Natural killer cell treated with Interleukin-12 subunit alpha and Interleukin-12 subunit beta and Interleukin-15 and Interleukin-18, amount 100 ng/mL, for 72 hours (primary cell): ENCODE measurements at places on chromosomes 7 and 10. TPM values are rescaled to one million over a fixed set of nuclear protein-coding genes. Genes with fewer than 3 reads are reported as not detected.

GRCh38 chr7:152931633-152932032 lies 172.1 kb downstream of the ACTR3B start:
- no peak for DNase-seq

DNA sequence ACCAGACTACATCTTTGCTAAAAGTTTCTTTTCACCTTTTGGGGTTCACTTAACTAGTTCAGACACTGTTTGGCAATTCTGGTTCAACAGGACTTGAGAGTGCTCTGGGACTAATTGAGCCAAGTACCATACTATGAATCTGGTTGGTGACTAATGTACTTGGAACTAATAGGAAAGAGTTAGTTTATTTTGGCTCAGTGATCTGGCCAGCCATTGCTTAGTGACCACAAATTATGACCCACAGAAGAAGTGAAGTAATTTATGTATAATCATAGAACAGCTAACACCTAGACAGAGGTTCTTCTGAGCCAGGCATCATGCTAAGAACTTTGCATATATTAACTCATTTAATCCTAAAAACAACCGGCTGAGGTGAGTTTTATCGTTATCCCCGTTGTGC lies 126.5 kb upstream of the JCAD start:
- no peak for DNase-seq

DNA sequence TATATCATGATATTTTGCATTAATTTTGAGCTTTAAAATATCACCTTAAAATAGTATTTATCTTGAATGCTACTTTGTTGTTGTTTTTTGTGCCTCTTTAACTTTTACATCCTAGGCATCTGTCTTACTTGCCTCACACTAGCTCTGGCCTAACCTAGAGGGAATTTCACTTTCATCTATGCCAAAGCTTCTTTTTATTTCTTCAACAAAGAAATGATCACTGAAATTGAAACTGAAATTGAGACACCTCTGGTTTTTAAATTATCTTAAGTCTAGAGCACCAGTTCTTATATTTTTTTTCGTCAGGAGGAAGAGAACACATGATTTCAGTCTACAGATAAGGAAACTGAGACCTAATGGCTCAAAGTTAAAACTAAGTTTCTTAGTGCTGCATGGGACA lies 3.5 kb upstream of the SCIN start:
- no peak for DNase-seq

The VWC2 gene
- not detected for total RNA-seq

DNA sequence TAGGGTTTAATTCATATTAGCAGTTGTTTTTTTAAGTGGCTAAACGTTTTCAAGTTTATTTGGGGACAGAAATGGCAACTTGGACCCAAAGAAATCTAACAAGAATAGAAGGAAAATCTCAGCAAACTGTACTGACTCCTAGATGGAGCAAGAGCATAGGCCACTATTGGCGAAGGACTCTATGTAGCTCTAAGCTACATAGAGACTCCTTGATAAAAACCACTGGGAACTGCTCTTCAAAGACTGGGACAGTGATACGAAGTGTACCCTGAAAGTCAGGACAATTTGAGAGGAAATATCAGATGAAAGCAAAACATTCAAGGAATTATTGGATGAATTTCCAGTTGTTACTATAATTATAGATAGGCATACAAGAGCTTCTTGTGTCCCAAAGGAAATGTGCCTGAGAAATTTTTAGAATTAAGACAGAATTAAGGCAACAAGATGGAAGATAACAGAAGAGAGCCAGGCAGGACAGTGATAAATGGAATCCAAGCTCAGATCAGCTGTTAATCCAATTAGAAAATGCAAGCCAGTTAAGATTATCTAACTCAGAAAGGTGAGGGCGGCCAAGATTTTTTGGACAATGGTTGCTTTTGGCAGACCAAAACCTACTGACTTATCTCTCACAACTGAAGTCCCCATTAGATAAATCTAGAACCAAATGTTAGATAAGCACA lies 103.7 kb upstream of the IFRD1 start:
- no peak for DNase-seq

DNA sequence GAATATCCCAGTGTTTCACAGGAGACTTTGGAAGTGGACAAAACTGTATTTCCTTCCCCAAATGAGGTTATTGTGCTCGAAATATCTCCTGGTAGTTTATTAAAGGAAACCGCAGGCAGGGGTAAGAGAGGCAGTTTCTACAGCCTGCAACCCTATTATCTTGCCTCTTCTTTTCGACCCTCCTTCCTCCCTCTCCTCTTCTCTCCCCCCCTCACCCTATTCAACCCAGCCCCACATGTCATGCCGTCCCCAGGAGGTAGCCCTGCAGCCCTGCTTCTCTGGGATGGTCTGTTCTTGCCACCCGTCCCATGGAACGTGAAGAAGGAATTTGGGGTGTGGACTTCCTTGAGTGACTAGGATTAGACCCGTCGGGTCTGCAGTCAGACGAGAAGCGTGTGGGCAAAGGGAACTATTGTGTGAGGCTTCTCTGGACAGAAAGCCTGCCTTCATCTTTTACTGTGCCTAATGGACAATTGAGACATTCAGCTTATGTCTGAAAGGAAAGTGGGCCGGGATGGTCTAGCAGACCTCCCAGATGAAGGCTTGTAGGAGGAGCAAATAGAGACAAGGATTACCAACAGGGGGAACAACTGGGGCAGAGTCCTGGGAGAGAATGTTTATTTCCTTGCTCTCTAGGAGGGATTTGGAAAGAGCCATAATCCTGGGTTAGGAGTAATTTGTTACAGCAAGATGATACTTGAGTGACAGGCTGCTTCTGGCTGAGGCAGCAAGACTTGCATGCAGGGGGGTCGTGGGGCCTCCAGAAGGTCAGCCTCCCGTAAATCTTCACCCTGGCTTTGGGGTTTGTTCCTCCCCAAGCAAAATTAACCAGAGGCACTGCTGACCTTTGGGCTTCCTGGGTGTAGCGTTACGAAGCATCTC lies 77.8 kb downstream of the TCF7L2 start:
- DNase-seq = no peak

- DNase-seq = no peak
These were observed 240.6 kb upstream of the KIAA1217 start for GRCh38 chr10:23968301-23968700.

GRCh38 chr7:107993891-107994291 lies 9.1 kb downstream of the LAMB1 start:
- no peak for DNase-seq

DNA sequence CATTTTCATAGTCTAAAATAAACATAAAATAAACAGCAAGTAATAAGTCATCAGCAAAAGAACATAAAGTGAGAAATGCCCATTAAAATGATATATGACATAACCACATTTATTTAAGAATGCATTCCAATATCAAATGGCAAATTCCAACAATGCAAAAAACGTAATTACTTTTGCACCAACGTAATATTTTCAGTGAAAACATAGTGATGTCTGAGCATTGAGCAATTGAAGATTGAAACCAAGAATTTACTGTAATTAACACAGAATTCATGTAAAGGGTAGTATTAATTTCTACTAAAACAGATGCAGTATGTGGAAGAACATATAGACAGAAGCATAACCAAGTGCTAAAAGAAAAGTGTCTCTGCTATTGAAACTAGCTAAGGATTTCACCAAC lies 123.0 kb upstream of the TNS3 start:
- no peak for DNase-seq
